ENCODE measurements at places on chromosomes 13 and 19.

- DNase-seq: no peak
Observed at GRCh38 chr19:7883796-7884570, 4.3 kb upstream of the LRRC8E start.

DNA sequence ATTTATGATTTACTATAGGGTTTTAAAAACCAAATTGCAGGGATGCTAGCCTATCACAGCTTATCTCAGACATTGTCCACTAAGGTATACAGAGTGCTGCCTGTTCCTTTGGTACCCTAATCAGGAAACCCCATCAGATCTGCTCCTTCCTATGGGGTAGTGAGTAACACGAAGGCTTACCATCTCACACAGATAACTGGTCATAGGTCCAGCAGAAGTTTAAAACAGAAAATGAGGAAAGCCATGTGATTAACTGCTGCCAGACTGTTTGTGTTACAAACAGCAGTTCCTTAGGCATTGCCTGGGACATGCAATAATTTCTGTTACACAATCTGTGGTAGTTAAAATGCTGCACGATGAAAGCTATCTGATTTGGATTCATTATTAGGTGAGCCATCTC is 53.5 kb upstream of the ALOX5AP start:
- DNase-seq: no peak

DNA sequence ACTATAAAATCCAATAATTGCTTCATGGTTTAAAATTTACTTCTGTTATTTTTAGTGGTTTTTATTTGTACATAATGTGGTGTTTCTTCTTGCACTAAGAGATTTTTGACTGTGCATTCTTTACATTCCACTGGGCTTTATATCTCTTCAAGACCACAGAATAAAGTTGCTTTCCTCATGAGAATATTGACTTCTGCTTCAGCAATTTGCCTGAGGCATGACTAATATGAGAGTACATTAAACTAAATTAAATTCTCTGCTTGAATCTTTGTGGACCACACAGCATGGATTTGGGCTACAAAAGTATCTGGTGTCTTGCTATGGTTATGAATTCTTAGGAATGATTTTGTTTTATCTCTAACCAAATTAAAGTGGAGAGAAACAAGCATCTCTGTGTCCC is 1463.4 kb upstream of the PCDH20 start:
- DNase-seq: no peak

DNA sequence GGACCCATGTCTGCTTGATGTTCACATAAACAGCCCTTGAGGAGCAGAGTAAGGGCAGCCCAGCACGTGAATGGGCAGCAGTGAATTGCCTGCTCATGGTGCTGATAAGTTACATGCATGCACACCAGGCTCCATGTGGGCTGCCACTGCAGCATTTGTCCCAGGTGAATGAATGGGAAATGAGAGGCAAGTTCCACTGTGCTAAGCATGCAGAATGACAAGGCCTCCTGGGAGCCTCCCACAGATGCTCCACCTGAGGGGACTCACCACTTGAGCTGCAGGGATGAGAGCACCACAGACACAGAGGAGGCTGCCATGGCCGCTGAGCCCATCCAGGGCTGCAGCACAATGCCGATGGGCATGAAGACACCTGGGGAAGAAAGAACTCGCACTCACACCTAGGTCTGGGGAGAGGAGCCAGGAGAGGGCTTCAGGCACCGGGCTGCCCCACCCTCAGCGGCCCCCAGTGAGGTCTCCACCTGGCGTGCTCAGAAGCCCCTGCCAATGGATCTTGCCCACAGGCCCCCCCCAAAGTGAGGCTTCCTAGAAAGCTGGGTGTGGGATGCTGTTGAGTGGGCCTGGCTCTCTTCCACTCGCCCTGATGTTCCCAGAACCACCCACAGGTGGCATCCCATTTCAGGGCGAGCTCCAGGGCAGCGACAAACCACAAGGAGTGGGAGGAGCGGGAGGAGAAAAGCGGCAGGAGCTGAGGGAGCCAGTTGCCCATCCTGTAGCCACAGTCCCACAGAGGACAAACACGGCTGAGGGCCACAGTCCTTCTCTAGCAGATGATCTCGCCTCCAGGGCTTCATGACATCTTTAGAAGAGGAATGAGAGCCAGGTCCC is 73.8 kb downstream of the CCDC70 start:
- peak; percentile 20 for DNase-seq

- DNase-seq: no peak
Observed at GRCh38 chr19:47486900-47487299, 2.9 kb upstream of the KPTN start.

GRCh38 chr19:11496391-11497163 is 9.1 kb downstream of the ZNF653 start:
- DNase-seq: peak; percentile 51

Data from progenitor cell of endocrine pancreas (in vitro differentiated cells).